ENCODE measurements at places on chromosomes 3 and 15.

GRCh38 chr3:130950641-130951040, 56.8 kb downstream of the ATP2C1 start:
- DNase-seq = no peak

- DNase-seq = no peak
Observed at GRCh38 chr3:172846706-172847105, 96.2 kb downstream of the ECT2 start.

DNA sequence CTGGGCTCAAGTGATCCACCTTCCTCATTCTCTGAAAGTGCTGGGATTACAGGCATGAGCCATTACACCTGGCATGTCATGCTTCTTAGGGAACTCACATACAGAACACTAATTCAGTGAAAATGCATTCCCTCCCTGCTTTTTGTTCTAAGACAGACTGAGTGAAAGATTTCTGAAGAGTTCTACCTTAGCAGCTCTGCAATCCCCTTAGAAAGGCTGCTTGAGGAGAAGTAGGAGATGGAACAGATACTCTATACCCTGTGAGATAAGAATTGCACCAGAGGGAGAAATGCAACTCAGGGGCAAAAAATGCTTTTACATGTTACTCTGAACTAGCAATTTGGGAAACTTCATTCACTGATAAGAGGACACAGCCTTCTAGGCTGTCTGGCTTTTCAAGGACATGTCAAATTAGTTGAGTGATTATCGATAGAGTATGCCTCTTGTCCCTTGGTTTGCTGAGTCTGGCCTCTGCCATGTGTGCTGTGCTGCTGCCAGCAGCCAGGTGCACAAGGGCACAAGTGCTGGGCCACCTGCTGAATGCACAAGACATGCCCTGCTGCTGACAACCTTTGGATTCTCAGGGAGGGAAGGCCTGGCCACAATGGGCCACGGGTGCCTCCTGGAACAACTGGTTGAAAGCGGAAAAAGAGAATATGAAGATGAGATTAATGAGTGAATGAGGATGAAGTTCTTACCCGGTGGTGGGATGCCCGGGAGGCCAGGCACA, 17.8 kb downstream of the UQCC5 start:
- no peak for DNase-seq

- DNase-seq = no peak
Observed at GRCh38 chr3:126679831-126680666, 24.0 kb upstream of the CHCHD6 start.

- no peak for DNase-seq
Observed at GRCh38 chr3:187104933-187105332, 34.4 kb downstream of the RPL39L start.
